EH (cell line): ENCODE measurements at places on chromosomes 13 and 19.

GRCh38 chr13:28822151-28822550 is 2.0 kb downstream of the MTUS2 start:
- DNase-seq = no peak

DNA sequence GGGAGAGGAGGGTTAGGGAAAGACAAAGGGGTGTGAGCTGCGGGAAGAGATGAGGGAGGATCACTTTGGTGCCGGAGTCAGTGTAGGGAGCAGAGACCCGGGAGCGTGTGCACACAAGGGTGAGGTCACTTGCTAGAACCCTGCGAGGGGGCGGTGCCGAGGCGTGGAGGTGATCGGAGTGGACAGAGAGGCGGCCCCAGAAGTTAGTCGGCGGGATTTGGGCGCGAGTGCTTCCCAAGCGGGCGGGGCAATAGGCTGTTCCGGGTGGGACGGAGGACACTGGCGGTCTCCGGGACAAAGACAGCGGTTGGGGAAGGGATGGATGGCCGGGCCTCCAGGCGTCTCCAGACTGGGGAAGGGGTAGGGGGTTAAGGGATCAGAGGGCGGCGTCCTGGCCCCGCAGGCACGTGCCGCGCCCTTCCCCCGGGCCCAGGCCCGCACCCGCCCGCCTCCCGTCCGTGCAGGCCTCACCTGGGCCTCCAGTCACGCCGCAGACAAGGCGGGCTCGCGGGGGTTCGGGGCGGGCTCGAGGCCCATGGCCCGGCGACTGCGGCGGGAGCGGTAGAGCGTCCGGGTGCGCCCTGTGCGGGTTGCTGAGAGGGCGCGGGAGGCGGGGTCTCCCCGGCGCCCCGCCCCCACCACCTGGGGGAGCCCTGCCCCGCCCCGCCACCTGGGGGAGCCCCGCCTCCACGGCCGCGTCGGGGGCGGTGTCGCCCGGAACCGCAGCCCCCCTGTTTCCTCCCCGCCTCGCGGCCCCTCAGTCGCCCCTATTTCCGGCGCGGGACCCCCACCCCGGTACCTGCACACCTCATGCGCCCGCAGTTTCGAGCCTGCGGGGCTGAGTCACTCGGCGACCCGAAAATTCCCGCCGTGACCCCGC is at the start of gene LPAR2:
LPAR2 (minus strand) TSS at position 600 of the 880 bp plus-strand sequence. CDS start 945 bp downstream, outside the sequence.
- peak; percentile 24 for DNase-seq

DNA sequence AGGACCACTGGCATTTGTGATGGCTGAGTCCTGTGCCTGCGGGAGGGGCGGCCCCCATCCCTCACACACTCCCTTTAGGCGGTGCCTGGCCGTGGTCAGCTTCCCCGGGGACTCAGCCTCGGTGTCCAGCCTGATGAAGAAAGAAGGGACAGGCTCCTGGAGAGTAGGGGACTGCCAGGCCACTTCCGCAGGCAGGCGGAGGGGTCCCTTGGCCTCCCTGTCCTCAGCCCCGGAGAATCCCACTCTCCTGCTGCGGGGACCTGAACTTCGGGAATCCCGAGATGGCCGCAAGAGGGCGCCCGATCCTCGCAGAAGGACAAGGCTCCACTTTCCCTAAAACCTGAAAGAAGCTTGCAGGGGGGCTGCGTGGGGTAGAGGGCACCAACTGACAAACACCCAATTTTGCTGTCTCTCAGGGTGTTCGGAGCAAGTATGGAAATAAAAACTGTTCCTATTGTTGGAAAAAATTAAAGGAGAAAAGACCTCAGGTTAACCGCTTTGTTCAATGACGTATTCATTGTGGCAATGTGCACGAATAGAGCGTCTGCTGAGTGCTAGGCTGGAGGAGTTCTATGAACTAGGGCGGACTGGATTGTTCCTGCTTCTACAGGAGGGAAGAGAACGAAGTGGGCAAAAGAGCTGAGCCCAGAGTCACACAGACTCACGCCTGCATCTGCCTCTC is 297.3 kb downstream of the ZNF536 start:
- DNase-seq = peak; percentile 38

DNA sequence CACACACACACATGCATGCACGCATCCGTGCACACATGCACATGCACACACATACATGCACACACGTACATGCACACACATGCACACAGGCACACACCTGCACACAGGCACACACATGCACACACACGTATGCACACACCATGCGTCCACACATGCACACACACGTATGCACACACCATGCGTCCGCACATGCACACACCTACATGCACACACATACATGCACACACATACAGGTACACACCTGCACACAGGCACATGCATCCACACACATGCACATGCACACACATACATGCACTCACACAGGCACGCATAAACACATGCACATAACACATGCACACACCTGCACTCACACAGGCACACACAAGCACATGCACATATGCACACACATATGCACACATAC is 112.1 kb downstream of the DPF1 start:
- no peak for DNase-seq

GRCh38 chr13:84132491-84132890 is 250.2 kb upstream of the SLITRK1 start:
- DNase-seq = no peak

DNA sequence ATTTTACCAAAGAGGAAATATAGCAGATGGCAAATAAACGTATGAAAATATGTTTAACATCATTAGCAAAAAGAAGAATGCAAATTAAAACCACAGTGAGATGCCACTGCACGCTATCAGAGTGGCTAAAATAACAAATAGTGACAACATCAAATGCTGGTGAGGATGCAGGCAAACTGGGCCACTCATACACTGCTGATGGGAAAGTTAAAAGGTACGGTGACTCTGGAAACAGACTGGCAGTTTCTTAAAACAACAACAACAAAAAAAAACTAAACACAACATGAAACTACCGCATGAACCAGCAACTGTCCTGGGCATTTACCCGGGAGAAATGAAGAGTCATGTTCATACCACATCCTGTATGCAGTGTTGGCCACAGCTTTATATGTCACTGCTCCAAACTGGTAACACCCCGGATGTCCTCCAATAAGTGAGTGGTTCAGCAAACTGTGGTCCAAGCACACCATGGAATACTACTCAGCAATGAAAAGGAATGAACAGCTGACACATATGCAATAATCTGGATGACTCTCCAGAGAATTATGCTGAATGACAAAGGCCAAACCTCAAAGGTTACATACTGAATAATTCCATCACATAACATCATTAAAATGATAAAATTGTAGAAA is 22.3 kb downstream of the EPS15L1 start:
- peak; percentile 37 for DNase-seq

GRCh38 chr19:5286465-5287029 is 54.1 kb downstream of the PTPRS start:
- no peak for DNase-seq

DNA sequence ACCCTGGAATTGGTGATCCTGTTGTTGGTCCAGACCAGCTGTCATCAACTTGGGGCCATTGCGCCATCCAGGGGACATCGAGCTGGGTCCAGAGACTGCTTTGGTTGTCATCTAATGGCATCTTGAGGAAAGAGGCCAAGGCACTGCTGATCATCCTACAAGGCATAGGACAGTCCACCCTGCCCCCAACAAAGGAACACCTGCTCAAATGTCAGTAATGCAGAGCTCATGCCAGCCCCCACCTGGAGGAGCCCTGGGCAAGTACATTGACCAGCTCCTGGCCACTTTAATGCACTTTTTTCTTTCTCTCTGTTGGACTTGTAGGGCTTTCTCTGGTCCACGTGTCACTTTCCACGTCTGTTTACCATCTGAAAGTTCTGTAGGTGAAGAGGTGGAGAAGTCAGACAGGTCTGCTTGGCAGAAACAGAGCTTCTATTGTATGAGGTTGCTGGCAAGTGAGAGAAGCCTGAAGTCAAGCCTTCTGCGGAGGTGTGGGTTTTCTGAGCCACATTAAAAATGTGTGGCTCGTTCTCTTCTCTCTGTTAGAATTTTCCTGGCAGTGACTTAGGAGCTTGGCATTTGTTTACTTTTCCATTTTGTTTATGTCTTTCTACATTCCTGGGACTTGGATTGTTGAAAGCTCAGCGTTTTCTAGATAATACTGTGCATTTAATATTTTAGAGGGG is 124.0 kb upstream of the RNF113B start:
- peak; percentile 79 for DNase-seq

- no peak for DNase-seq
Observed at GRCh38 chr19:35320065-35320713, 8.8 kb upstream of the CD22 start.

DNA sequence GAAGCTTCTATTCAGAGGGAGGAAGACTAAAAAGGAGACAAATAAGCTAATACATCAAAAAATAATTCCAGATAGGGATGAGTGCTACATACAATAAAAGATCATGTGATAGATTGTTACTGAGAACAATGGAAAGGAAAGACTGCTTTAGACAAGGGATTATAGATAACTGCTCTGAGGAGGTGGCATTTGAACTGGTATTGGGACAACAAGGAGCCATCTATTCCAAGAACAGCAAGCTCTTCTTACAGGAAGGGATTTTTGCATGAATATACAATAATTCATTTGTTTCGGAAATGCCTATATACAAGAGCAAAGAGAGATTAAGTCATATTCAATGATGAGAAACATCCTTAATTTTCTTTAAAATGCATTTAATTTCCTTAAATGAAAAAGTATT is 540.5 kb upstream of the KLF12 start:
- no peak for DNase-seq

- no peak for DNase-seq
Observed at GRCh38 chr13:45715351-45715750, 13.2 kb downstream of the CBY2 start.

GRCh38 chr13:61722119-61722518 is 306.5 kb upstream of the PCDH20 start:
- DNase-seq = no peak

DNA sequence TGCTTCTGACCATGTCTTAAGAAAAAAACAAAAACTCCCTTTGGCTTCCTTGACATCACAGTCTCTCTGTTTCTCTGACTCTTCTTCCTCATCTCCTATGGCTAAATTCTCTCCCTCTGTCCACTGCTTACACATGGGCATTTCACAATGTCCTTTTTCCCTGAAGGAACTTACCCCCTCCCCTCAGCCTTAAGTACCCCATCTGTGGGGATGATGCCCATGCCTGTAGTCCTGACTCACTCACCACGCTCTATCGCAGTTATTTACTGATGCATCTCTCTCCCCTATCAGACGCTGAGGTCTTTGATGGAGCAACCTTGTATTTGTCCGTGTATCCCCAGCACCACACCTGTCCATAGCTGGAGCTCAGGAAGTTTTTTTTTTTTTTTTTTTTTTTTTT is 32.4 kb downstream of the ACTN4 start:
- DNase-seq = peak; percentile 62

- DNase-seq = peak; percentile 24
Observed at GRCh38 chr19:18733196-18733647, 49.7 kb downstream of the CRTC1 start.
